Smooth muscle cell of the brain vasculature (primary cell): ENCODE measurements at places on chromosomes 11 and 22.

- DNase-seq = no peak
These were observed 8.6 kb upstream of the IGLL5 start for GRCh38 chr22:22878801-22879674.

GRCh38 chr11:23520226-23520960 lies 660.1 kb upstream of the CCDC179 start:
- DNase-seq = no peak

GRCh38 chr11:10991393-10991792 lies 133.5 kb upstream of the ZBED5 start:
- DNase-seq = no peak

- DNase-seq = no peak
These were observed 101.6 kb upstream of the B3GAT1 start for GRCh38 chr11:134513585-134514120.

GRCh38 chr11:88831303-88831890 lies 234.4 kb downstream of the GRM5 start:
- no peak for DNase-seq

DNA sequence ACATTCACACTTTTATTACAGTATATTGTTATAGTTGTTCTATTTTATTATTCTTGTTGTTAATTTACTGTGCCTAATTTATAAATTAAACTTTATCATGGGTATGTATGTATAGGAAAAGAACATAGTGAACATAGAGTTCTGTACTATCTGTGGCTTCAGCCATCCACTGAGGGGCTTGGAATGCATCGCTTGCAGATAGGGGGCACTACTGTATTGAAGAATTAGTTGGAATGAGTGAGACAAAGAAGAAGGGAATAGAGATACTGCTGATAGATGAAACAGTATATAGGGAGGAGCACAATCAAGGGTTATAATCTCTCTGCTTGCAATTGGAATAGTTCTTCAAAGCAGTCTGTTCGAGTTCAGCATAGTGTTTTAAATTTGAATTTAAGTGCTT lies 432.2 kb downstream of the RAB38 start:
- DNase-seq = no peak
